ENCODE measurements at places on chromosomes 4 and X.
A peak's percentile ranks its signal among the peaks of the same experiment; 100 is the strongest.

GRCh38 chr4:81378386-81378785, 93.3 kb downstream of the RASGEF1B start:
- no peak for DNase-seq

GRCh38 chr4:24248674-24249630, 335.4 kb downstream of the DHX15 start:
- no peak for DNase-seq

- DNase-seq, result no peak
These were observed 26.7 kb downstream of the NR3C2 start for GRCh38 chr4:148415500-148415899.

GRCh38 chrX:38871129-38872029, 70.1 kb downstream of the MID1IP1 start:
- DNase-seq, result no peak

- DNase-seq, result no peak
These were observed 40.1 kb downstream of the NOP14 start for GRCh38 chr4:2923141-2923551.

DNA sequence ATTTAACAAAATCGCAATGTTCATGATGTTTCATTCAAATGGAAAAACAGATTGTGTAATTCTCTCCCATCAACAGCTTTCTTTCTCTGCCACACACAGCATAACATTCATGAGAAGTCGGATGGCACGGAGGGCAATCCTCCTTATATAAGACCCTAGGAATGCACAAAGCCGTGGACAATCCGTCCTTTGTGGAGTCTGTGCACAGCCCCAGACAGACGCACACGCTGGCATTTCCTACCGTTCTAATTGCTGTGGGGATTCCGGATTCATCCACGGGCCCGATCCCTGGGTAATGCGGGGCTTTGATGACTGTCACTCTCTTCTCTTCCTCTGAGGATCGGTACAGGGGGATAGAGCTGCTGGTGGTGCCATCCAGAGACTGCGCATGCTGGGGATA, 121.9 kb upstream of the PDLIM3 start:
- DNase-seq, result no peak

DNA sequence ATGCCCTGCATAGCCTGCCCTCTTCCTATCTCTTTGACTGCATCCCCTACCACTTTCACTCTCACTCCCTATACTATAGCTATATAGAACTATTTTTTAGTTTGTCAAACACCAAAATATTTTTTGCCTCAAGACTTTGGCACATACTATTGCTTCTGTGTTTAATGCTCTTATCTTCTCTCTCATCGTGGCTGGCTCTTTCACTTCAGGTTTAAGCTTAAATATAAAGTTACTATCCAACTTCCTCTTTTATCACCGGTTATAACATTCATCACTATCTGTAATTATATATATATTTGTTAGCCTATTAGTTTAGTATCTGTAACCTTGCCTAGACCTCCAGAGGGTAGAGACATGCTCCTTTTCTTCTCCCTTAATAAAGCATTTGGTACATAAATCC, 11.5 kb upstream of the HMGB2 start:
- no peak for DNase-seq

- no peak for DNase-seq
These were observed 132.7 kb downstream of the TMEM164 start for GRCh38 chrX:110135618-110136017.

- DNase-seq, result no peak
These were observed 7.9 kb upstream of the PSAPL1 start for GRCh38 chr4:7442574-7443162.

DNA sequence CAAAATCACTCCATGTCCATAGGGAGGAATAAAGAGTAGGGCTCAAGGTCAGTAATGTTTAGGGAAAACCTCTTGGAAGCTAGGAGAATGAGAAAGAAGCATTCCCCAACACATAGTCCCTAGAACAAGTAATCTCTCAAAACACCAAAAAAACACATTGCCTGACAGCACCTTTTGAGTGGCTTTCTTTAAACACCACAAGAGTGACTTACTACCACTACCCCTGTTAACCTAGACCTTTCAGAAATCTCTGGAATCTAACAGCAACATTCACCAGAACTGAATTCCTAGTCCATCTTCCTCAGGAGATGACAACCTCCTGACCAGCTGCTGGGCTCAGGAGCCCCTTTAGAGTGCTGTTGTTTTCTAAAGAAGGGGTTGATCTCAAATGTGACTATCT, 142.2 kb downstream of the SOWAHB start:
- no peak for DNase-seq

GRCh38 chrX:122565952-122566351, 618.1 kb upstream of the GRIA3 start:
- no peak for DNase-seq

DNA sequence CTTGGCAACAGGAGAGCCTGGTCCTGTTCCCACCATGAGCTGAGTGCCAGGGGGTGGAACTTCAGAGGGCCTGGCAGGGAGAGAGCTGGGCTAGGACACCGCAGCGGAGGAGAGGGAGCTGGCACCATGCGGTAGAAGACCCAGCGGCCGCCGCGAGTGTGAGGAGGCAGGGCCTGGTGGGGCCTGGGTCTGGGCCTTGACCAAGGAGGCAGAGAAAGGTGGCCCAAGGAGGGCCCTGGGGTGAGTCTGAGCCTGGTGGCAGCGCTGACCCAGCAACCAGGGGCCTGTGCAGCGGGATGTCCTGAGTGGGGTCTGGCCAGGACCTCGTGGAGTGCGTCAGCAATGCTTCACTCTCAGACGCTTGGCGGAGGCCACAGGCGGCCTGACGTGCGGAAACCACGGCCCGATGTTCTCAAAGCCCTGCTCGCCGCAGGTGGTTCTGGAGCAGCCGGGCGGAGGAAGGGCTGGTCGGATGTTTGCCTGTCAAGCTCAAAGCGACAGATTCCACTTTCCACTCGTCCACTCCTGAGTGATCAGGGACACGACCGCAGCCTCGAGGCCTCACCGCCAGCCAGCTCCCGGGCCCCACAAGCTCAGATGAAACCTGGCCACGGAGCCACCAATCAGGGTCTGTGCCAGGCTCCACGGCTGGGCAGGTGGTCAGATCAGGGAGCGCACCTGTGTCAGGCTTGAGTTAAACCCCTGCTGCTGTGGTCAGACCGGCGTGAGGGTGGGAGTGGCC, 20.8 kb downstream of the ATP5ME start:
- no peak for DNase-seq

DNA sequence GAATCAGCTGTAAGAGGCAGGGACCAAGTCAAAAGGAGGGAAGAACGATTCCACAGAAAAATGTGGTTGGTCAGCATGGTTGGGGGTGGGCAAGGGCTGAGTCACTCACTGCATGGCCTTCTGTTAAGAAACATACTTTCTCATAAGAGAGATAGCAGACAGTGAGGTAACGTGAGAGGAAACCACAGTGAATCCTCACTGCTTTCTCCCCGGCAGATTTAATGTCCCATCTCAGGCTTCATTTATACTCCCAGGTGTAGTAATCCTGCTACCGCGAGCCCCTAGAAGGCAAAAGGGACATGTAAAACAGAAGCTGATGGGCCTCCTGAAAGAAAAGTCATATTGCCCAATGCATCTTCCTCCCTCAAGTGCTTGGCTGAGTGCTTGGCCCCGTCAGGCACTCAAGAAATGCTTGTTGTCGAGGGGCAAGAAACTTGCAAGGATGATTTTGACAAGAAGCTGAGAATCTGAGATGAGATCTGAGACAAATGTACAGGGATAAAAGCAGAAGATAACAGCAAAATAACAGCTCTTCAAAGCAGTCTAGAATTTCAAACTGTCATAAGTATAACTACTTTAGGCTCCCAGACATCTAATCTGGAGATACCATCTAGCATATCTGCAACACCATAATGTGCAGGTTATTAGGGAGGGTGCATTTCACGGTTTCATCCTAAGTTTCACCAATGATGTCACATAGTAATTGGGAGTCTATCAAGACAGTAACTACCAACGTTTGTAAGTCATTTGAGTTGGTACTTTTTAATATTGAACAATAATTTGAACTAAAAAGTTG, 40.2 kb downstream of the SH3KBP1 start:
- peak; percentile 15 for DNase-seq

DNA sequence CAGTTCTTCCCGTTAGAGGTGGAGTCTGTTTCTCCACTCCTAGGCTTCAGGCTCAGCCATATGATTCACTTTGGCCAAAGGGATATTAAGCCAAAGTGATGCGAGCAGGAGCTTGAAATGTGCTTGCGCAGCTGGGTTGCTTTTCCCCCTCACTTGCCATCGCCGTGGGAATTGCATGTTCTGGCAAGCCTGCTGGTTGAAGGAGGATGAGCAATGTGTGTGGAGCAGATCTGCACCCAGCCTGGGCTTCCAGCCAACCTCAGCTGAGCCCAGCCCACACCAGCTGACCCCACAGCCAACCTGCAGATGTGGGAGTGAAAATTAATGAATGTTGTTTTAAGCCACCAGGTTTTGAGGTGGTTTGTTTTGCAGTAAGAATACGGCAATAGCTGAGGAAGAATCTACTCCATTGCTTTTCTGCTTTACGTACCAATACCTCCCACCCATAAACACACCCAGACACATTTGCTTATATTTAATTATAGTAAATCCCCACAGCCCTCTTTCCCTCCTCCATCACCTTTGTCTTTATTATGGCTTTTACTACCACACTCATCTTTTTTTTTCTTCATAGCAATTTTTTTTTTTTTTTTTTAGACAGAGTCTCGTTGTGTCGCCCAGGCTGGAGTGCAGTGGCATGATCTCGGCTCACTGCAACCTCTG, 132.8 kb upstream of the FUNDC1 start:
- no peak for DNase-seq

GRCh38 chr4:90198086-90198847, 71.1 kb downstream of the CCSER1 start:
- no peak for DNase-seq

DNA sequence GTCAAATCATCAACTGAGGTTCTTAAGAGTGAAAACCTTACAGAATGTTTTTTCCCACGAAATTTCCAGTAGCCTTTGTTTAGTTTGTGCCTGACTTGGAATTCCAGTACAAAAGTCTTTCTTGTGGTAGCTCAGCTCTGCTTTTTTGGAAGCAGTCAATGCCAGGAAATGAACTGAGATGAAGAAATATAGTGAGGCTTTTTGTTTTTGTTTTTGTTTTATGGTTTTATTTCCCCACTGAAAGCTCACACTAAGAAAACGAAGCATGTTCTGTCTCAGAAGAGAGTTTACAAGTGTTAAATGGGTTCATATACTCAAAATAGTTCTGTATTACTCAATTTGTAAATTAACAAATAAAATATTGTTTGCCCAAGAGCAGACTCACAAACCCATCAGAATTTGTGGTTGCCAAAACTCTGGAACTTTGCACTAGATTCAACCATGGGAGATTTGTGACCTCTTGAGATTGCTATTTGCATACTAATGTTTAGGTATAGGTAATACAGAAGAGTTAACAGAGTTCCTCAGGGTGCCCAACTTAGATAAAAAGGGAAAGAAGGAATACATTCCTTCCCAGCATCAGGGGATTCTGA, 1060.8 kb downstream of the FAT4 start:
- DNase-seq, result no peak

- DNase-seq, result no peak
These were observed 212.1 kb downstream of the CHIC2 start for GRCh38 chr4:53852343-53852742.

- no peak for DNase-seq
These were observed 191.2 kb downstream of the IDS start for GRCh38 chrX:149313871-149314371.

GRCh38 chrX:108029928-108030711, 14.7 kb upstream of the VSIG1 start:
- no peak for DNase-seq

DNA sequence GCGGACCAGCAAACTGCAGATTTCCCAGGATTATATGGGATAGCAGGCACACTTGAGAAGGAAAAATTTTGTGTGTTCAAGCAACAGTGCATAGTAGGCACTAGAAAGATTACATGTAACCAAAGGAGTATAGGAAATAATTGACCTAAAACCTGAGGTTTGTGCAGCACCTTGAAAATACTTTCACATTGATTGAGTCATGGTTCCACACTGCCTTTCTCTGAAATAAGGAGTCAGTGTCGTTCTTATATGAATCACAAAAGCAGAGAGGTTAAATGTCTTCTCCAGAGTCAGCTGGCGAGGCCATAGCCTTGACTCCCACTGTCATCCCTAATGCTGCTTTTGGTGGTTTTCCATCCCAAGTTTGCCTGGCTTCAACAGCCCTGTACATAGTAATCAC, 138.9 kb downstream of the SOWAHB start:
- no peak for DNase-seq

DNA sequence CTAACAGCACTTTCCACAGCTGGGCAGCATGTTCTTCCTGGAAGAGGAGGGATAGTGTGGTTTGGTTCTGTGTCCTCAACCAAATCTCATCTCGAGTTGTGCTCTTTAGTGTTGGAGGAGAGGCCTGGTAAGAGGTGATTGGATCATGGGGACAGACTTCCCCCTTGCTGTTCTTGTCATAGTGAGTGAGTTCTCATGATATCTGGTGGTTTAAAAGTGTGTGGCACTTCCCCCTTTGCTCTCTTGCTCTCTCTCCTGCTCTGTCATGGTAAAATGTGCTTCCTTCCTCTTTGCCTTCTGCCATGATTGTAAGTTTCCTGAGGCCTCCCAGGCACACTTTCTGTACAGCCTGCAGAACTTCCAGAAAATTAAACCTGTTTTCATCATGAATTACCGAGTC, 133.7 kb upstream of the NDP start:
- DNase-seq, result no peak

DNA sequence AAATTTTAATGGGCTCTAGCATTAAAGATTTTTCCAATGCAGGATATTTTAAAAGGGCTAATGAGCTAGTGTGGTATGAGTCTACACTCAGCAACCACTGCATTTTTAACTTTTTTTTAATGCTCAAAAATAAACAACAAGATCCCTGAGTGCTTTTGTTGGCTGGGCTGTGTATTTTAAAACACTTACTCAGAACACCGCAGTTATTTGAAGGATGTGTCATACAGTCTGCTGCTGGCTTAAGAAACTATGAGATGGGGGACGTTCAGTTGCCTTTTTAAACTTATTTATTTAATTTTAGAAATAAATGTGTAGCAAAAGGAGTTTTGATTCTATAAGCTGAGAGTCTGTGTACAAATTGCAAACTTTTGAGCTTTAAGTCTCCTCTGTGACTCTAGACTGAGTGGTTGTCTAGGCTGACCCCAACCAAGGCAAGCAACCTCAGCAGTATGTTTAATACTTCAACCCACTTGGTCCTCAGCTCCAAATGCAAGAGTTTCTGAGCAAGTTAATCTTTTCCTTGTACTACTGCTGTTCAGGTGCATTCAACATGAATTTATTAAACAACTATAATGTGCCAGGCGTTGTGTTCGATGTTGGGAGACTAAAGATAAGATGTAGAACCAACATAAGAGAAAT, 278.6 kb upstream of the DIPK2B start:
- DNase-seq, result no peak

- no peak for DNase-seq
These were observed 6.8 kb downstream of the TXK start for GRCh38 chr4:48127231-48127630.

- DNase-seq, result no peak
These were observed 77.9 kb upstream of the STK26 start for GRCh38 chrX:131944936-131945902.

- DNase-seq, result no peak
These were observed 96.5 kb downstream of the SLC2A9 start for GRCh38 chr4:9924750-9925149.

DNA sequence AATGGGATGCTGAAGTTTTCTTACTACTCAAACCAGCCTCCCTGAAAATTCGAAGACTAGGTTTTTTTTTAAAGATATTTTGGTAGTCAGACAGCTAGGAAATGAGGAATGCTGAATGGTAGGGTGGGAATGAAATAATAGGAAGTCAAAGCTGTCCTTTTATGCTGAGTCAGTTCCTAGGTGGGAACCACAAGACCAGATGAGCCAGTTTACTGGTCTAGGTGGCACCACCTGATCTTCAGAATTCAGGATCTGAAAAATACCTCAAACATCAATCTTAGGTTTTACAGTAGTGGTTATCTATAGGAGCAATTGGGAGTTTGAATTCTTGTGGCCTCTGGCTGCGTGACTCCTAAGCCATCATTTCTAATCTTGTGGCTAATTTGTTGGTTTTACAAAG, 183.1 kb upstream of the GALNT7 start:
- DNase-seq, result no peak

Measured in stimulated activated CD4-positive, alpha-beta T cell treated with anti-CD3 and anti-CD28 coated beads, Interleukin-12 subunit alpha, Interleukin-12 subunit beta, amount 100 ng/mL, for 24 hours (primary cell).